ENCODE measurements at places on chromosomes 16 and 17.

DNA sequence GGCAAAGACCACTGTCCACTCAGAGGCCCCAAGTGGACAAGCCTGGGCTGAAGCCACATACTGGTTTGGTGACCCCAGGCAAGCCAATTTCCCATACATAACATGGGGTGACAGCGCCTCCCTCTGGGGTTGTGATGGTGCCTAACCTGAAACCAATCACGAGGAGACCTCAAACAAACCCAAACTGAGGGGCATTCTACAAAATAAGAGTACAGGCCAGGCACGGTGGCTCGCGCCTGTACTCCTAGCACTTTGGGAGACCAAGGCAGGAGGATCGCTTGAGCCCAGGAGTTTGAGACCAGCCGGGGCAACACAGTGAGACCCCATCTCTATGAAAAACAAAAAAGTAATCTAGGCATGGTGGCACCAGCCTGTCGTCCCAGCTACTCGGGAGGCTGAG is 3.6 kb downstream of the P2RX5 start:
- no peak for DNase-seq

DNA sequence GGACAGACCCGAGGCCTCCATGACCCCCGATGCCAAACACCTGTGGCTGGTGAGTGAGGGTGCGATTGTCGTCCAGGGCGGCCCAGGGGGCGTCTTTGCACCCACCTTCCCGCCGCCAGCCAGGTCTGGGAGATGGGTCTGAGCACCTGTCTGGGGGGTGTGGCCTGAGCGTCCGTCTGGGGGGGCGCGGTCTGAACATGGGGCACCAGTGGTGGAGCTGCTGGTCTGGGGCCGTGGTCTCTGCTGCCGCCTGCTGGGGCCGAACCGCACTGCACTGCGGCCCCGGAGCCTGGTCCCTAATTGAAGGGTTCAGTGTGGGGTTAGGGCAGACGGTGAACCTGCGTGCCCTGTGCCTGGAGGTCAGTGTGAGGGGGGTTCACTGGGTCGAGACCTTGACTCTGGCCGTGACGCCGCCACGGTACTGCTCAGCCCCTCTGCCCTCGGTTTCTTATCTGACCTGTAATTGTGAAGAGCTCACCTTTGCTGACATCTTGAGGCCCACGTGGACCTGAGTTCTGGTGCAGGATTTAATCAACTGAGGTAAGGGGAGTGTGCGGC is 12.6 kb upstream of the TCF25 start:
- peak; percentile 16 for DNase-seq

- DNase-seq = no peak
These were observed 31.1 kb downstream of the C16orf82 start for GRCh38 chr16:27097800-27098230.

- DNase-seq = no peak
These were observed 13.5 kb downstream of the CRYM start for GRCh38 chr16:21264571-21265036.

DNA sequence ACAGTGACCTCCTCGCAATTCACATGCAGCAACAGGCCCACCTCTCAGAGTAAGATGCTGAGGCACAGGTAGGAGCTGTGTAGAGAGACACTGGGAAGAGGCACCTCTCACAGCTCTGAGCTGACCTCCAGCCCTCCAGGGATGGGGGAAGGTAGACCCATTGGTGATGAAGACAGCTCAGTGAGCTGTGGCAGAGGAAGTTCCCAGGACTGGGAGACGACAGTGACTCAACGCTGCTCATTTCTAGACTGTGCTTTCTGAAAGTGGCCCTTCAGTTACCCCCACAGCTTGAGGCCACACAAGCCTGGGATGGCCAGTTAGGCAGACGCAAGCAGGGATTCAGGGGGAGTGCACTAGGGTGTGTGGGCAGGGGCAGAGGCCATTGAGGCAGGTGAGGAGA is 2073.2 kb downstream of the TP53TG3F start:
- DNase-seq = no peak

- no peak for DNase-seq
These were observed at the start of gene TMEM100 for GRCh38 chr17:55722742-55723487. Gene TMEM100, minus strand, starts transcription at chr17:55722864. Its CDS starts 1,794 bp downstream, at chr17:55721070.

DNA sequence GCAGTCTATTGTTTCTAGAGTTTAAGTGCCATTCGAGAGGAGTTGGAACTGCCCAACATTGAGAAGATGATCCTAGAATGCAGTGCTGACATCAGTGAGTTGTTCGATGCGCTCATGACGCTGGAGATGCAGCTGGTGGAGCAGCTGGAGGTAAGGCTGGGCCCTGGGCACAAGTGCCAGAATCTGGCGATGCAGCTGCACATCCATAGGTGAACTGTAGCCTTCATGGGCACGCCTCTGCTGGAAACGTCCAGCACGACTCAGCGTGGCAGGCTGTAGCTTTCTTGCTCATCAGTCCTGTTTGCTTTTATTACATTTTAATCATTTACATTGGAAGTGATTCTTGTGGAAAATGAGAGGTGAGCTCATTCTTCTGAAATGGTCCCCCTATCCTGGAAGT is 31.7 kb downstream of the DRC3 start:
- DNase-seq = peak; percentile 54

DNA sequence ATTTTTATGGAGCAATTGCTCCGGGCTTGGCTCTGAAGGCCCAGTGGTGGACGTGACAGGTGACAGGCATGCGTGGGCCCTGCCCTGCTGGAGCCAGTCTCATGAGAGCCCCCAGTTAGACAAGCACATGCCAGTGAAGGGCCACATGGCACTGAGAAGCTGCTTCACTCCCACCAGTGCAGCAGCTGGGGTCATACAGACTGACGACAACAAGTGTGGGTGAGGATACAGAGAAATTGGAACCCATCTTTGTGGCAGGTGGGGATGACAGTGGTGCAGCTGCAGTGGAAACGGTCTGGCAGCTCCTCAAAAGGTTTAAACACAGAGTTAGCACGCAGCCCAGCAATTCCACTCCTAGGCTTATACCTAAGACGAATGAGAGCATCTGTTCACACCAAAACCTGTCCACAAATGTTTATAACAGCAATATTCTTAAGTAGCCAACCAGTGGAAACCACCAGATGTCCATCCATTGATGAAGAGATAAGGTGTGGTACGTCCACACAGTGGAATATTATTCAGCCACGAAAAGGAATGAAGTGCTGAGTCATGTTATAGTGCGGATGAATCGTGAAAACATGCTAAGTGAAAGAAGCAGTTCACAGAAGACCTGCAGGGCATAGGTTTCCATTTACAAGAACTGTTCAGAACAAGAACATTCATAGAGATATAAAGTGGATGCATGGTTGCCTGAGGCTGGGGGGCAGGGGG is 12.5 kb upstream of the CIBAR2 start:
- no peak for DNase-seq

DNA sequence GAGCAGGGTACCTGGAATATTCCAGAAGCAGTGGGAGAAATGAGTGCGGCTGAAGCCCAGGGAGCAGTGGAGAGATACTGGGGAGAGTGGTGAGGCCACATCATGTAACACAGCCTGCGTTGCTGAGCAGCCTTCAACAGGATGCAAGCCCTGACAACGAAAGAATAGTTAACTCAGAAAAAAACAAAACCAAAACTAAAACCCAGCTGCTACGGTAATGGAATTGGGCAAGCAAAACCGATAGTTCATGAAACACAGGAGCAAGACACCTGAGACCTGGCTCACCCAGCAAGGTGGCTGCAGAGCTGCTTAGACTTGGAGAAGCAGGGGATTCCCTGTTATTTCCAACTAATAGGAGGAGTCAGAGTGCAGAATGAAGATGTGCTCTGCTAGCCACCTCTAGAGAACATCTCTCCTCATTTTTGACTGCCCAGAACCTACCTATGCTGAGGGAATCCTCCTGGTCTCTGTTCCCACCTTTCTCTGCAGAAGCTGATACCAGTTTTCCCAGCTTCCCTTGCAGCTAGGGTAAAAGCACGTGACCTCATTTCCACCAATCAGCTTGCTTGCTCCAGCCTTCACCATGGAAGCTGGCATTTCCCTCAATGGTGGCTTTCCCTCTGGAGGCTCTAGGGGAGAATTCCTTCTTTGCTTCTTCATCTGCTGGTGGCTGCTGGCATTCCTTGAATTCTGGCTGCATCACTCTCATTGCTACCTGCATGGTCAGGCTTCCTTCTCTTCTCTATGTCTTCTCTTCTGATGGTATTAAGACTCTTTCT is 59.4 kb upstream of the XYLT1 start:
- no peak for DNase-seq

DNA sequence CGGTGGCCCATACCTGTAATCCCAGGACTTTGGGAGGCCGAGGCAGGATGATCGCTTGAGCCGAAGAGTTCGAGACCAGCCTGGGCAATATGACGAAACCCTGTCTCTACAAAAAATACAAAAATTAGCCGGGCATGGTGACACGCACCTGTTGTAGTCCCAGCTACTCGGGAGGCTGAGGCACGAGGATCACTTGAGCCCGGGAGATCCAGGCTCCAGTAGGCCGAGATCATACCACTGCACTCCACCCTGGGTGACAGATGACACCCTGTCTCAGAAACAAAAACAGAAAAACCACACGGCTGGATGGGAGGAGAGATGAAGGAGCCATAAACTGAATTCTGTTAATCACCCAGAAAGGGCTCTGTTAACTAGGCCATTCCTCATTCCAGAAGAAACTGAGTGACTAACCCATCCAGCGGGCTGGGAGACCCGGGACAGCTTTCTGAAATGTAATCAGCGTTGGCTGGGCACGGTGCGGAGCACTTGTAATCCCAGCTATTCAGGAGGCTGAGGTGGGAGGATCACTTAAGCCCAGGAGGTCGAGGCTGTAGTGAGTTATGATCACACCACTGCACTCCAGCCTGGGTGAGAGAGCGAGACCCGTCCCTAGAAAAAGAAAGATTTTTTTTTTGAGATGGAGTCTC is 641 bp upstream of the NT5C3B start:
- DNase-seq = no peak

GRCh38 chr16:4205971-4206370 is 35.9 kb downstream of the SRL start:
- no peak for DNase-seq

- no peak for DNase-seq
These were observed 1.9 kb upstream of the NFAT5 start for GRCh38 chr16:69563605-69564580.

DNA sequence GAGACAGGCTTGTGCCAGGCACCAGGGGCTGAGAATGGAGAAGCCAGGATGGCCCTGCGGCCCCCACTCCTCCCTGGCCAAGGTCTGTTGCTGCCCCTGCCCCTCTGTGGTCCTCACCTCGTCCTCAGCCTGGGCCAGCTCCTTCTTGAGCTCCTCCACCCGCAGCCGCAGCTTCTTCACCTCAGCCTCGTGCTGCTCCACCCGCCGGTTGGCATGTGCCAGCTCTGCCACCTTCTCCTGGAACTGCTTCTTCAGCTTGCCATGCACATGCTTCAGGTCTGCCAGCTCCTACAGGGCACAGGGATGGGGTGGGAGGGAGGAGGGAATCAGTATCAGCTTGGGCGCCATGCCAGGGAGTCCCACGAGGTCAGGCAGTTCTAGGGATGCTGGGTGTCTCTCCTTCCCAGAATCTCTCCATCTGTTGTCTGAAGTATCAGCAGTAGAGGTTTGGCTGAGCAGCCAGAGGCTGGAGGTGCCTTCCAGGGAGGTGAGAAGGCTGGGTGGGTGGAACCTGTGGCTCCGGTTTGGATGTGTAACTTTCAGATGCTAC is 20.1 kb downstream of the CCDC102A start:
- DNase-seq = no peak

DNA sequence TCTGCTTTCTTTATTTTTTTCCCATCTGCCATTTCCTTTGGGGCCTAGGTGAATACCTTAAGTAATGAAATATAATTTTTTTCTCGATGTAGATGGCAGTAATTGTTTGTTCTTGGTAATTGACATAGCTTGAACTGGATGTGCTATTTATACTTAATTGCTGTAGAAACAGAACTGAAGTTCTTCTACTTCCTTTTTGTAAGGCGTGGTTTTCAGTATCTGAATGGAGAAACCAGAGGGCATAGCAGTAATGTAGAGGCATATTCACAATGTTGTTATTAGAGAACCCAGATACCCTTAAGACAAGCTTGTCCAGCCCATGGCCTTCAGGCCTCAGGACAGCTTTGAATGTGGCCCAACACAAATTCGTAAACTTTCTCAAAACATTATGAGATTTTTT is 16.4 kb downstream of the ATP6V0A1 start:
- no peak for DNase-seq

DNA sequence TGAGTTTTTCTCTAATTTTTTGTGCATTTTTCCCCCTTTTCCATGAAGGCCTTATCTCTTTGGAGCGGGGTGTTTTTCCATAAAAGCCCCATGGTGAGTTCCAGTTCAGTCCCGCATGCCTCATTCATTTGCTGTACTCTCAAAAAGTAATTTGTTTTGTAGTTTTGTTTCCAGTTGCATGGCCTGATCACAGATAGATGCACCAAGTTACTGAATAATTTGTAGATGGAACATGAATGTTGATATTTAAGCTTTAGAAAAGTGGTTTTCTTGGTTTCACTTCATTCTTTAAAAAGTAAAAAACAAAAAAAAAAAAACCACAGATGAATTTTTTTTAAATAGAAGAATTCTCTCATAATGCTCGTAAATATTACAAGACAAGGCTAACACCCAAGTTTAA is 349.2 kb downstream of the BCAS3 start:
- no peak for DNase-seq

DNA sequence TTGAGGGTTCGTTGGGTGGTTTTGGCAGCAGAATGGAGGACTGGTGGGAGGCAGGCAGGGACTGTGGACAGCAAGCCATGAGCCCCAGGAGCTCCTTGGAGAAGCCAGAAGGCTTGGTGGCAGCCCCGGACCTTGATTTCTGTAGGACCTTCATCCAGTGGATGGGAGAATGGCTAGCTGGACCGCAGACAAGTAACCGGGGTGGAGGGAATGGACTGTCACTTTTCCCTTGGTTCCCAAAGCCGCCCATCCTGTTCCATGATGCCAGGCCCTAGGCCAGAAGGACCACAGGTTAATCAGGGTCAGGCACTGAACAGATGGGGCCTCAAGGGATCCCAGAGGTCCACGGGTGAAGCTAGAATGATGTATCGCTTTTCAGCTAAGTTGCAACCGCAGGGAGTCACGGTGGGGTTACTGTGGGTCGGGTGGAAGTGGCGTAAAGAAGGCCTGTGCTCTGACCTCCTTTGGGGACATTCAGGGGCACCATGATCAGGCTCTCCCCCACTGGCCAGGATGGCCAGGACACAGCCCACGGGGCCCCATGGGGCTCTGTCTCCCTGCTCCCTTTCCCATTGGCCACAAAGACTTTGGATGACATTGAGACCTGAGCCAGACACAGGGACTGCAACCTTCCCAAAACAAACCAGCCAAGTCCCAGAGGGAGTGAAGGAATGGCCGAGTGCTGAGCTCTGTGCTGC is 66.9 kb upstream of the MRTFB start:
- DNase-seq = no peak

DNA sequence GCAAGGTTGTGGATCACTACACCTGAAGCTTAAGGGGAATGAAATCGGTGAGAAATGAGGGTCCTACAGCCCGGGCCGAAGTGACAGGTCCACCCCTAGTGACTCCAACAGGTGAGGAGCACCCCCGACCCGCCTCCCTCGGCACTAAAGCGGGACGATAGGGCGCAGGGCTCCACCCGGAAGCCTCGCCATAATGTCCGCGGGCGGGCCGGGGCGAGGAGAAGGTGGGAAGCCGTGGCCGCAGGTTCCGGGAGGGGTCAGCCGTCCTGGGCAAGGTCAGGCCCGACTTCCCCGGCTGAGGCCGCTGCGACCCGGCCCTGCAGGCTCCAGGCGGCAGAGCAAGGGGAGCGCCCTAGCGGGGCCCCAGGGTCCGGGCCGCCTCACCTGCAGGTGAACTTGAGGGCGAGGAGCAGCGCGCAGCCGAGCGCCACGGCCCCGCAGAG is 543 bp downstream of the TXNDC11 start:
- DNase-seq = peak; percentile 36
